Activated CD4-positive, CD25-positive, alpha-beta regulatory T cell treated with anti-CD3 and anti-CD28 coated beads, Interleukin-2, amount 50 U/mL, for 72 hours (primary cell): ENCODE measurements at places on chromosomes 13 and 19.

DNA sequence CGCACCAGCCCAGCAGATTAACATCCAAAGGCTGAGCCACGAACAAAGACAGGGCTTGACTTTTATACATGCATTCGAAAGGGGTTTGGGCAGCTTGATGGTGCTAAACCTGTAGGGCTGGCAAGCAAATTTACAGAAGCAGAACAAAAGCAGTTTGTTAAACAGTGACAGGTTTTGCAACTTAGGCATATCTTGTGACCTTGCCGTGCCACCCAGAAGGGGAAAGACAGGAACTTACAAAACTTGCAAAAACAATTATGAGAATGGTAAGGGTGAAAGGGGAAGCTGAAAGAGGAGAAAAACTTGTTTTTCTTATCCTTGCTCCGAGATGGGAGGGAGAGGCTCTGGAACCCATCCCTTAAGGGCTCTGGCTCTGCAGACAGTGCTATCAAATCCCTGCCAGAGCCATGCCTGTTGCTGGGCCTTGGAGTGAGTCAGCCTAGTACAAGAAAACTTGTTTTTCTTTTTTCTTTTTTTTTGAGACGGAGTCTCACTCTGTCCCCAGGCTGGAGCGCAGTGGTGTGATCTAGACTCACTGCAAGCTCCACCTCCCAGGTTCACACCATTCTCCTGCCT, 1325.2 kb upstream of the PRR20A start:
- DNase-seq, result no peak

GRCh38 chr13:75334634-75335447, 147.1 kb downstream of the TBC1D4 start:
- no peak for DNase-seq

DNA sequence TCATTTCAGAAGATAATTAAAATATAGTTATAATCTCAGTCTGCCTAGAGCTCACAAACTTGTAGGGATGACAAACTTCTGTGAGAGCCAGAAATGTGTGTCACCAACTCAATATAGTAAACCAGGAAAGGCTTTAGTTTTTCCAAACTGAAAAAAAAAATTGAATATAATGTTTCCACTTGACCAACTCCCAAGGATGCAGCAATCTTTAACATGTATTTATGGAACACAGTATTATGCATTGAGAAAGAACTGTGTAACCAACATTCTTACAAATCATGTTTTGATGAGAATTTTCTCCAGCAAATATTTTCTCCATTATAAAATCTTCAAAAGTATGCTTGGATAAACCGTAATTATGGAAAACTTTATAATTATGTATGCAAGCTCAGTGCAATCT, 50.1 kb upstream of the KLF12 start:
- DNase-seq, result no peak

DNA sequence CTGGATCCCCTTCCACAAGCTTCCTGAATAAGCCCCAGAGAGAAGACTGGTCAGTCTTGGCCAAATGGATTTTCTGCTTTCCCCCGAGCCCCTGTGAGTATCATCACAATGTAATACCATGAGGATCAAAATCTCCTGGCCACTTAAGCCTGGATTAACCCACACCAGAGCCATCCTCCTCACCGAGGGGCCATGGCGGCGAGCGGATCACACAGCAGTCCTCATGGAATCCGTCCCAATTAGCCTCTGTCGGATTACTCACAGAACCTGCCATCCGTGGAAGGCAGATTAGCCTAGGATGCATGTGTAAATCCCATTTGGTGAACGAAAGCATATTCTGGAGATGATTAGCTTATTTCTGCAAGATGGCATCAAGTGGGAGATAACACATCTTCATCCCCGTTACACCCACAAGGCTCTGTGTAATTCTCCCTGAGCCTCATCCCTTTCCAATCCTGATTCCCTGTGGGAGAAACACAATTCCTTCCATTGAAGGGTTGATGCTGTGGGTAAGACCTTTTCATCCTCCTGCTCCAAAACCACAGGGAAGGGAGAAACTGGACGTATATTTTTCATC, 42.5 kb downstream of the GNG7 start:
- no peak for DNase-seq

DNA sequence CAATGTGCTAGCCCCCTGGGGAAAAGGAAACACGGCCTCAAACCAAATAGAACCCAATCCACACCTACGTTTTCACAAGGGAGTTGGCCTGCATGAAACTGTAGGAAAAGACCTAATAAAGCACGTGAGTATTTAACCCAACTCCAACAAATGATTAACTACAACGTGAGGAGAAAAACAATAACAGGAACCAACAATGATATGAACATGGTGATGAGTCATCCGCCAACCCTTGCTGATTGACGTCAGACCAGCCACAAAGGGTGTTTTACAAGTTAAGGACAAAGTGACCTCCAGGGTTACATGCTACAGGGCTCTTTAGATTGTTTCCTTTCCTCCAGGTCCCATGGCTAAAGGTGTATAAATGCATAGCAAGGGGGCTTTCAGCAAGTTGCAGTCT, 460.5 kb downstream of the COG6 start:
- peak; percentile 41 for DNase-seq

GRCh38 chr19:58305932-58306323, 751 bp downstream of the ERVK3-1 start:
- DNase-seq, result no peak

- DNase-seq, result no peak
Measured at GRCh38 chr13:70932511-70932910, 824.3 kb upstream of the KLHL1 start.

DNA sequence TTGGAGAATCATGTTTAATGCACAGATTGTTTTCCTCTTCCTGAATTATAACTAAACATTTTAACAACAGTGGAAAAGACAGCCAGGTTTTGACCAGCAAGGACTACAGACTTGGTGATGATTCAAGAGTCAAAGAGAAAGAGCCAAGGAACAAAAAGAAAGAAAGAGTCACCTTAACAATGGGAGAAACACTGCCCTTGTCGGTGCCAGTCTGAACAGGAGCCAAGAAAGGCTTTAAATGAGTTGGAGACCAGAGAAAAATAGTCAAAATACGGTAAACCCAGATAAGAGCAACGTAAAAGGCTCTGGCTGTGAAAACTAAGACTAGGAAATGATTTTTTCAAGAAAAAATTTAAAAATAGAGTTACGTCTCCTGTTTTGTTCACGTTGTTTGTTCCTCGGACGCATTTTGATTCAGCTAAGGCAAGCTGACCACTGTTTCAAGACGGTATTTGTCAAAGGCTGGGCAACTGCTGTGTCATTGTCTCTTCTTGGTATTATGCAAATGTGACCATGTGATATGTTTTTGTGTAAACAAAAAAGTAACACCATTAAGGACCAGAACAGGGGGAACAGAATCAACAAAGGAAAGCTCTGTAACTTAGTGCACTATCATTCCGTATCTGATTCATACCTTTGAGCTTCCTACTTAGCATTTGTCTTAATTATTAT, 634.5 kb downstream of the LIG4 start:
- no peak for DNase-seq

DNA sequence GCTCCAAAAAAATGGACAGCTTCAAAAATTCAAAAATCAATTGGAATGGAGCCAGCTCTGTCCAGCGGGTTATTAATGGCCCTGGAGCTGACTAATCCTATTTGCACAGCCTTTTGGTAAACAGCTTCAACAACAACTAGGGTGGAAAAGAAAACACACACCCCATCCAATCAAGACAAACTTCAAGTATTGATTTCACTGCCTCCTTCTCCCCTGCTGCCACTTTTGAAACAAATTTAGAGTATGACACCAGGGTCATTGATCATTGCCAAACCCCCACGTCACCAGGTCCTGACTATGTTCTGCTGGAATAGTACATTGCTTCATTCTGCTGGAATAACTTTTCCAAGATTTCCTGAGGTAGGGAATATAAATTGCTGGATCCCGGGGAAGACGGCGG, 56.8 kb upstream of the GTF3A start:
- no peak for DNase-seq

- DNase-seq, result no peak
Measured at GRCh38 chr13:98749501-98749900, 3.0 kb downstream of the SLC15A1 start.

DNA sequence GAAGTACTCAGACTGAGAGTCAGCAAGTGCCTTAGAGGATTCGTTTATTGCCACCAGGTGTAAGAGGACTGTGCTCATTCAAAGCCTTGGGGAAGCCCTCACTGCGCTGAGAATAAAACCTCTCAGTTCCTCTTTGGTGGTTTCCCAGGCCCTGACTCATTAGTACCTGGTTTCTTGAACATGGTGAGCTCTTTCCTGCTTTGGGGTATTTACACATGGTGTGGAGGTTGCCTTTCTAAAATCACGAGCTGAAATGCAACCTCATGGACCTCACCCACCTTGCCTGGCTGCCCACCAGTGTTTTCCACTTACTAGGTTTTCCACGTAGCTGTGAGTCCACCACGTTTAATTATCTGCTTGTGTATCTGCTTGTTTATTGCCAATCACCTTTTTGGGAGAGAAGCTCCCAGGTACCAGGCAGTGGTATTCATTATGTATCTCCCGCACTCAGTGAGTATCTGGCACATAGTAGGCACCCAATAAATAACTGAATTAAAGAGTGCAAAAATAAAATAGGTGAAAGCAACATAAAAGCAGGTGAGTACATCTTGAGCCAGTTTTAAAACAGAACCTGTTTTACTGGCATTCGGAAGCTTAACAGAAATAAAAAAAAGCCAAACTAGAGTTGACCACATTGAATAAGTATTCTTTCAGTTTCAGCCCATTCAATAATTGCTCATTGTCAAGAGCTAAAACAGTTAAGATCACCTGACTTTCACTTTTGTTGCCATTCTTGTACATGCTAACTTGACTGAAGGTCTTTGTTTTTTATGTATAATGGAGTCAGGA, 533.0 kb downstream of the MYO16 start:
- no peak for DNase-seq

DNA sequence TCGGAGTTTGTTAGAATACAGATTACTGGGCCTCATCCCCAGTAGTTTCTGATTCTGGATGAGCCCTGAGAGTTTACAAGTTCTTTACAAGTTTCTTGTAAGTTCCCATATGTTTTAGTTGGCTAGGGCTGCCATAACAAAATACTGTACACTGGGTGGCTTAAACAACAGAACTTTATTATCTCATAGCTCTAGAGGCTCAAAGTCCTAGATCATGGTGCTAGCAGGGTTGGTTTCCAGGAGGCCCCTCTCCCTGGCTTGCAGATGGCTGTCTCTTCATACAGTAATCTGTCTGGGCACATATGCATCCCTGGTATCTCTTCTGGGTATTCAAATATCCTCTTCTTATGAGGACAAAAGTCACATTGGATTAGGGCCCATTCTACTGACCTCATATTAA, 167.2 kb downstream of the KLF5 start:
- DNase-seq, result no peak

DNA sequence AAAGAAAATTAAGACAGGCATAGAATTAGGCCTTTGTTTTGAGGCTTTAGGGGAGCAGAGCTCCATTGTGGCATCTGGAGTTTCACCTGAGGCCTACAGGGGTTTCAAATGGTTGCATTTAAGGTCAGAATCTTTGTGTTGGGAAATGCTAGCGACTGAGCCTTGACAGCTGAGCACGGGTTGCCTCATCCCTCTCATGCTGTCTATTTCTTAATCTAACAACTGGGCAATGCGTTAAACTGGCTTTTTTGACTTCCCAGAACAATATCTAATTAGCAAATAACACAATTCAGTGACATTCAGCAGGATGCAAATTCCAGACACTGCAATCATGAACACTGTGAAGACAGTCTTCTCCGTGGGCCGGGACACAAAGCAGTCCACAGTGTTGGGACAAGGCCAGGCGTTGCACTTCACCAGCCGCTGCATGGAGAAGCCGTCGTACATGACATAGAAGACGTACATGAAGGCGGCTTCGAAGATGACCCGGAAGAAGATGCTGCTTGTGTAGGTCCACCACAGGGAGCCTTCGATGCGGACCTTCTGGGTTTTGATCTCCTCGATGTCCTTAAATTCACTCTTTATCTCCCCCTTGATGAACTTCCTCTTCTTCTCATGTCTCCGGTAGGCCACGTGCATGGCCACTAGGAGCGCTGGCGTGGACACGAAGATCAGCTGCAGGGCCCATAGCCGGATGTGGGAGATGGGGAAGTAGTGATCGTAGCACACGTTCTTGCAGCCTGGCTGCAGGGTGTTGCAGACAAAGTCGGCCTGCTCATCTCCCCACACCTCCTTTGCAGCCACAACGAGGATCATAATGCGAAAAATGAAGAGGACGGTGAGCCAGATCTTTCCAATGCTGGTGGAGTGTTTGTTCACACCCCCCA, 3.8 kb downstream of the GJB2 start:
- DNase-seq, result no peak

DNA sequence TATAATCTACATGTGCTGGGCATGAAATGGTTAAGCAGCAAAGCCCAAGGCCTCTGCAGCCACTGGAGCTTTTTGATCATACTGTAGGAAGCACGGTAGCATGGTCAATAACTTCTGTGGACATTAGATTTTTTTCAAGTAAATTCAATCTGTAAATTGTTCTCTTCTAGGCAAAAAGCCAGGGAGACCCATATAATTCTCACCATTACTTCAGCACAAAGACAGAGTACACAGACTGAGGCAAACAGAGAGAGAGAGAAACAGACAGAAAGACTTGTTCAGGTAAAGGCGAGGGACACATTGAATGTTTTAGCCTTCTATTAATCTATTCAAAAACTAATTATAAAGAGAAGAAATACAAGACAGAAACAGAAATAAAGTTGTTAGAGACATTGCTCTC, 349.4 kb downstream of the RFC3 start:
- DNase-seq, result no peak

GRCh38 chr19:43634506-43634871, 5.2 kb downstream of the CADM4 start:
- no peak for DNase-seq

GRCh38 chr13:46071590-46072249, 19.2 kb upstream of the ZC3H13 start:
- no peak for DNase-seq

GRCh38 chr13:112796190-112796915, 106.5 kb downstream of the ATP11A start:
- no peak for DNase-seq

GRCh38 chr13:98917116-98917515, 60.7 kb downstream of the DOCK9 start:
- DNase-seq, result no peak

GRCh38 chr19:8212212-8212611, 3.0 kb downstream of the CERS4 start:
- no peak for DNase-seq

DNA sequence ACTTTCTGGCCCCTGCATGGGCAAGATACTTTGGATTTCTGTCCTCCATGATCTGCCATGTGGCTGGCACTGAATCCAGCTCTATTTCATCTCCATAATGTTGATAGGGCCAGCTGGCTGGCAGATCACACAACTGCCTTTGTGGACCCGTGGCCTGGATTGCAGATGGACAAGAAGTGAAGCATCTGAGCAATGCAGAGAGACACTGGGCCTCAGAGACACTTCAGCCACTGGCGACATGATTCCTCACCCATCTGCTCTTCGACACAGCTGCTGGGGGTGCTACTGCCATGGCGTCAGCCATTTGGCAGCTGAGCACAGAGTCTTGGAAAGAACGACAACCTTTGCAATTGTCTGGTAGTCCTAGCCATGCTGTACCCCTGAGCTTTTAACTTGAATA, 79.5 kb upstream of the MYO16 start:
- DNase-seq, result no peak

- no peak for DNase-seq
Measured at GRCh38 chr19:397321-397720, 11.6 kb downstream of the C2CD4C start.
